ENCODE measurements at places on chromosomes 7 and 10.

DNA sequence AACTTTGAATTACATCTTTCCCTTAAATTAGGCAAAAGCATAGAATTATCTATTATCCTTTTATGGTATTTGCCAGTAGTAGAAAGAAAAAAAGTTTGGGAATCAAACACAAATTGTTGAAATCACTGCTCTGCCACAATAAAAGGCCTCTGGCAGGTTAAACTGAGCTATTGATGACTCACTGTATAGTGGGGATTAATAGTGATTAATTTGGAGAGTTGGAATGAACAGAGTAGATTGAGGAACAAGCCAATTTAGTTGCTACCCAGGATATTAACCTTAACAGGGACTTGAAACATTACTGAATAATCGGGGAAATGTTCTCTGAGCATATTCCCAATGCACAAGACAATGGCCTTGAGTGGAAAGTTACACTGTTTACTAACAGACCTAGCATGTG, 33.1 kb downstream of the MASTL start:
- no peak for DNase-seq

DNA sequence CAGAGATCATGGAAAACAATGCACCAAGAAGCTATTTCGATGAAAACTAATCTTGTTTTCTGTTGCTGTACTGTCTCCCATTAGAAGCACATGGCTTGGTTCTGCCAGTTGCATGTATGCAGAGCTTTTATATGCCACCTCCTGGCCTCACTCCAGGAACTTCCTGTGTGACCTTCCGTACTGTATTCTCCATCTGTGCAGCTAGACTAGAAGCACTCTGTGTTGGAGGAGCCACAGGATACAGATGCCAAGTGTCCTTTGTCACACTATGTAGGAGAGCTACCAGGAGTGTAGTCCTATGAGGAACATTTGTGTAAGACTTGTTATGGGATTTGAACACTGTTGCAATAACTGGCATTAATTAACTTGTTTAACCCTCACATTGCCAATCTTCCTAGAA, 503.5 kb upstream of the TPK1 start:
- no peak for DNase-seq

DNA sequence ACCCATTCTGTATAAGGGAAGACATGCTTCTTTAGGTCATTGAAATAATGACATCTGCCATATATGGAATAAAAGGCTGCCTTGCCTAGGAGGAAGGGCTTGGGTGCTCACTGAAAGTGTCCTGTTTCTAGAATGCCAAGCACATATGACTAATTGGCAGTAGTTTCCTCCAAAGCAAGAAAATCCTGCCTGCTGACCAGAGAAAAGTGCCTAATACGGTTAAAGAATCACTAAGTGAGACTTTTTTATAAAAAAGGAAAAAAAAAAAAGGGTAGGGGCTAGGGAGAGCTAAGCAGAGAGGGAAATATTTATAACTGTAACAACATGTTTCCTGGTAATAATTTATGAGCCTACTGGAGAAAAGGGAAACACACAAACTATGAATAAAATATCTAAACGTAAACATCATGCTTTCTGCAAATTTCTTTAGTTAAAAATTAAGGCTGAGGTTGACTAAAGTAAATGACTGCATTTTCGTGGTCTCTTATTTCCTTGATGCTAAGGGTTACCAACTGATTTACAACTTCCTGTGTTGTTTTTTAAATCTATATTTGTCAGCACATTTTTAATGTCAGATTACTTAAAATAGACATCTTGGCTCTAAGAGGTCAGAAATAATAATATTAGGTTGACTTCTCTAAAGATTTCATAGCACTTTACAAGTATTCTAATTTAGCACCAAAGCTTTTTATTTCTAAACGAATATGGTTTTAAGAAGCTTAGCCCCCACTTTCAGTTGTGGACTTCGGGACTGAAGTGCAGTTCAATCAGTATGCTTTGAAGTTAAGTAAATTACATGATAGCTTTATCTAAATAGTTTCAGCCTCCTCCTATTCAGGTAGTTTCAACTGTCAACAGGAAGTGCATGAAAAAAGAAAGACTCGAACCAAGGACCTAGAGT, 89.6 kb downstream of the CABCOCO1 start:
- no peak for DNase-seq

- DNase-seq = no peak
Measured at GRCh38 chr7:16914771-16915170, 33.0 kb upstream of the AGR3 start.

DNA sequence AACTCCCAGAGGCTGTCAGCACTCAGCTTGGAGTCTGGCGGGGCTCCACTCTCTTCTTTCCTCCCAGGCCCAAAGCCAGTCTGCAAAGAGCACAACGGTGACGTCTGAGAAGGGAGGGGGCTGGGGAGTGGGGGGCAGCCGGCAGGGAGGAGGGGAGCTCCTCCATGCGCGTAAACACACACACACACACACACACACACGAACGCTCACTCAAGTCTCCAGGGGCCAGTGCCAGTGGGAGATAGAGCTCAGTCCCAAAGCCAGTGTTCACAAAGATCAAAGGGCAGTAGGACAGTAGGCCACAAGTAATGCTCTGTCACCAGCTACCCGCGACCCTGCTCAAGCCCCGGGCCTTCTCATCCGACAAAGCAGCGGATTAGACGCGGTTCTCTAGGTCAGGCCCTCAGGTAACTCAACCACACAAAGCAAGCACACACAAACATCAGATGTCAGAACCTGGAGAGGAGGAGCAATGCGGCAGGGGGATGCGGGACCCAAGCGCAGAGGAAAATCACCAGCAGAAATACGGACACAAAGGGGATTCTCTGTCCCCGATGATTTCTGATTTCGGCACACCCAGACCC, 19.9 kb downstream of the TCAF1 start:
- no peak for DNase-seq

DNA sequence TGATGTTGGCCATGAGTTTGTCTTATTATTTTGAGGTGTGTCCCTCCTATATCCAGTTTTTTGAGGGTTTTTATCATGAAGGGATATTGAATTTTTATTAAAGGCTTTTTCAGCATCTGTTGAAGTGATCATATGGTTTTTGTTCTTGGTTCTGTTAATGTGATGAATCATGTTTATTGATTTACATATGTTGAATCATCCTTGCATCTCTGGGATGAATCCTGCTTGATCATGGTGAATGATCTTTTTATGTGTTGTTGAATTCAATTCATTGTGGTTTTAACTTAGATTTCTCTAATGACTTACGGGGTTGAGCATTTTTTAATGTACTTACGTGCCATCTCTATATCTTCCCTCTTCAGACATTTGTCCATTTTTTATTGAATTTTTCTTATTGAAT, 22.9 kb downstream of the DLD start:
- no peak for DNase-seq

GRCh38 chr10:63929831-63930467, 408.7 kb downstream of the REEP3 start:
- no peak for DNase-seq

GRCh38 chr10:124743191-124744101, 732 bp downstream of the FAM53B start:
- no peak for DNase-seq

- no peak for DNase-seq
Measured at GRCh38 chr7:74587435-74588126, 69.9 kb upstream of the GTF2I start.

GRCh38 chr10:26488344-26488743, 50.2 kb downstream of the APBB1IP start:
- peak; percentile 12 for DNase-seq

- DNase-seq = no peak
Measured at GRCh38 chr7:139798892-139799291, 21.1 kb upstream of the HIPK2 start.

DNA sequence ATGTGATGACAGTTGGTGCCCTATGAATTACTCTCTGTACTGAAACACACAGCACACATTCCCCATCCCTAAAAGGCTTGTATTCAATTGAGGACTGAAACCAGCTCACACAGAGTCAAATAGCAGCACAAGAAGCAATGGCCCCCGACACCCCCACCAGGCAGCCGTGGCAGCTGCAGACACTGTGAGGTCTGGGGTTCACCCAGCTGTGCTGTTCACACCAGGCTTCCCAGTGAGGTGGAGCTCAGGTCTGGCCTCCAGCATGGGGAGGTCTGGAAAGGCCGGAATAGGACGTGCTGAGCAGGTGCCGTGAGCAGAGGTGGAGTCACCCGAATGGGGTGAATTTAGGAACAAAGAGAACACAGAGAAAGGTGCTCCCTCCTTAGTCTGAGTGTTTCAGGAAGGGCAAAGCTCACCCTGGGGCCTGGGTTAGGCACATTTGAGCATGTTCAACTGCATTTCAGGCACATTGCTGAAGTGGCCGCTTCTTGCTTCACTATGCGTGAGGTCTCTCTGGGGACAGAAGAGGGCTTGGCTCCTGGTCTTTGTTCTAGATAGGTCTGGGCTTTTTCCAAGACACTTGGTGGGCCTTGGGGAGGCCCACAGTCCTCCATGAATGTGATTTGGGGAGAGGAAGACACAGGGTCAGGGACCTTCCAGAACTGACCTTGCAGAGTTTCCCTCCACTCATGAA, 41.1 kb downstream of the C10orf120 start:
- DNase-seq = no peak

GRCh38 chr7:50409856-50410745, 40.0 kb downstream of the FIGNL1 start:
- DNase-seq = peak; percentile 94

- DNase-seq = no peak
Measured at GRCh38 chr7:11261470-11261869, 287.8 kb downstream of the PHF14 start.
